EL (cell line): ENCODE measurements at places on chromosomes 6 and 20.

- peak; percentile 12 for DNase-seq
Observed at GRCh38 chr6:163183806-163184205, 230.7 kb upstream of the QKI start.

DNA sequence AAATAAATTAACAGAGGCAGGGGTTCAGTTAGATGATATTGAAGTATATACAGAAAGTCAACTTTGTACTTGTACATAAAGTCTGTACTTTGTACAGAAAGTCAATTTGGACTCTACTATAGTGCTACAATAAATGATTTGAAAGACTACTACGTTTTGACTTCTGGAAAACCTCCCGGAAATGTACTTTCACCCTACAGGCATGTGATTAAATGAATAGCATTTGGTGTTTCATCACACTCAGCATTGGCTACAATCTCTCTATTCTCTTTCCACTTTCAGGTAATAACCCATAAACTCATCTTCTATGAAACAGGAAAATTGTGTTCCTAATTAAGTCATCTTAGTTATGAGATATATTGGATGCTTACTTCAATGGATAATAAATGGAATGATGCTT lies 25.6 kb upstream of the MC3R start:
- DNase-seq = peak; percentile 15

DNA sequence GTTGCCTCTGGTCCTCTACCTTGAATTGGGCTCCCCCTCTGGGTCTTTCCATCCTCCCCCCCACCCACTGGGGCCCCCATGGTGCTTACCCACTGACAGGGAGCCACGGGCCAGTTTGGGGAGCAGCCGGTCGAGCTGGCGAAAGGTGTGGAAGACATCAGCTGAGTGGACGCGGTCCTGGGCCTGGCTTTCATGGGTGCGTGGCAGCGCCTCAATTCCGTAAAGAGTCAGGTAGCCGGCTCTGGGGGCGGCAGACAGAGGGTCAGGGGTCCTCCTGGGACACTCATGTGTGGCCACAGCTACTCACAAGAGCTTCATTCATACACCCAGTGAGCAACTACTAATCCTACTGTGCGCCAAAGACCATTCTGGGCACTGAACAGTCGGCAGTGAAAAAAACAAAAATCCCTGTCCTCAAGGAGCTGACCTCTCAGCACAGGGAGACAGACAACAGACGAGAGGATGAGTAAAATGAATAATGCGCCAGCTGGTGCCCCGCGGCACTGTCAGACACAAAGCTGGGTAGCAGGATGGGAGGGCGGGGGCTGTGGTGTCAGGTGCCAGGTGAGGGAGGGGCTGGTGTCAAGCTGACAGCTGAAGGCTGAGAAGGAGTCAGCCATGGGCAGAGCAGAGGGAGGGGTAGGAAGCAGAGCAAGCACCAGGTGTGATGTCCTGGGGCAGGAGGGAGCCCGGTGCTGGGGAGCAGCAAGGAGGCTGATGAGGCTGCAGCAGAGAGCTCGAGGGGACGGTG lies 28.3 kb downstream of the PTGIS start:
- DNase-seq = no peak

- no peak for DNase-seq
Observed at GRCh38 chr20:60009826-60010616, 51.8 kb downstream of the CDH26 start.

DNA sequence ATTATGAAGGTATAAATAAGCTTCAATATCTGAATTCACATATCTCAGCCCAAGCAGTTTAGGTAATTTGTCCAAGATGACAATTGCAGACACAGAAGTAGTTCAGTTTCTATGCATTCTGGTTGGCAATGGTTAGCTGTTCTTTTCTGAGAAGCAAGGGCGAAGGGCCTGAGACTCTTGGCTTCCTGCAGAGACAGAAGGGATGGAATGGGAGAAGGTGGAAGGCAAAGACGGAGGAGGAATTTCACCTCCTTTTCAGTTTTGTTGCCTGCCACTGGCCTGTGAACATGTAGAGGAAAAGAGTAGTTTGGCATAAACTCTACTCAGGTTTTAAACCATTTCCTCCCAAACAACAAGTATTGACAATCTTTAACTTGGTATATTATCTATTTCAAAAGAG lies 180.7 kb upstream of the HS3ST5 start:
- no peak for DNase-seq

DNA sequence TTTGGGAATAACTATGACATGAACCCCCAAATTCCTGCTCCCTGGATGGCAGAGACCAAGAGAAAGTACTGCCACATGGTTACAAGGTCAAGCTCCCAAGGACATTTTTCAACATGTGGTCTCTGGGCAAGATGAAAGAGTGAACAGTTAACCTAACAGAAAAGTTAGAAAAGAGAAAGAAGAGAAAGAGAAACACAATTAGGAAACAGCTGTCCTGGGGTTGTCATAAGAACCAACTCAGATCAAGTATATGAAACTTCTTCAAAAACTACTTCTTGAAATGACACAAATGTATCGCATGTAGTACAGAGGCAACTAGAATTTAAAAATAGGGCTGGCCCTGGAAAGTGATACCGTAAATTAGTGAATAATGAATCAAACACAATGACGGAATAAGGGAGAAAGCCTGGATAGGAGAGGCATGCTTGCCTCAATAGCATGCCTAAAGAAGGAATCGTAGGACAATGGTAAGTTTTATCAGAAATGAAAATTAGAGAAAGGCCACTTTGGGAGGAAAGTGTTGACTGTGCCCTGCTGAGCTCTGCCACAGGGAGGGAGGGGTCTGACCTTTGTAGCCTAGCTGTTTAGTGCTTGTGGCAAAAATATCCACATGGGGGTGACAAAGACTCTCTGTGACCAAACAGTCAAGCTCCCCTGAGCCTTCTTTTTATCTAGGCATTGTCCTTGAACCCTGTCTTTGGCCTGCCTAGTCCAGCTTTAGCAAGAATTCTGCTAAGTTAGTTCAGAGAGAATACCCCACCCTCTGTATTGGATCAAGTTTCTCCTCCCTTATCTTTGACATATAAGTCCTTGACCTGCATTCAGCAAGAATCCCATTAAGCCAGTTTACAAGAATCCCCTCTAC lies 4.3 kb upstream of the DCBLD1 start:
- DNase-seq = no peak

GRCh38 chr20:3716195-3716834 lies 3.9 kb upstream of the SIGLEC1 start:
- peak; percentile 55 for DNase-seq

DNA sequence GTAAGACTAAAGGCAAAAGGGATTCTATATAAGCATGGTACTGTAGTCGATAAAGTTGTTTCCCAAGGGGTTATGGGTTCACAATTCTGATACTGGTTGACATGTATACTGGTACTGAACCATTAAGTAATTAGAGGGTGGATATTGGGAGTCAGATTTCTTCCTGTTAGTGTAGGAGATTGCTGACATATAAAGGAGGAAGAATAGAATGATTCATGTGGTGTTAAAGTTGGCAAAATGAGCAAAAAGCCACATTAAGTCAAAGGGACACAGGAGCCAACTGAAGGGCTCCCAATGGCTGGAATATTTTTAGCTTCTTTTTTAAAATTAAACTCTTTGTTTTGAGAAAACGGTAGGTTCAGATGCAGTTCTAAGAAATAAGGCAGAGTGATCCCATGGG lies 161.8 kb upstream of the PRND start:
- DNase-seq = no peak

DNA sequence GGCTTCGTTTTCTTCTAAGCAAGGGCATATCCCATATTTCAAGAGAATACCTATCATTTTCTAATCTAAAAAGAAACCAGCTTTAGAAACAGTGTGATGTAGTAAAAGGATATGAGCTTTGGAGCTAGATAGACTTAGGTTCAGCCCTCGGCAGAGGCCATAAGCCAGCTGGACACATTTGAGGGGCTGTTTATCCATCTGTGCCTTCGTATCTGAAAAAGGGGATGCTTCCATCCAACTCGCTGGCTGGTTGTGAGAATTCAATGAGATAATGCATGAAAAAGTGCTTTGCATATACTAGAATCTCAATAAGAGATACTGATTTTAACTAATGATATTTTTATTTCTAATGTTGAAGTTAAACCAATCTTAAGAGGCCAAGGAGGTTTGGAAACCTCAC lies 58.0 kb downstream of the PRL start:
- DNase-seq = no peak

GRCh38 chr6:17866876-17867444 lies 120.5 kb downstream of the KIF13A start:
- DNase-seq = no peak

DNA sequence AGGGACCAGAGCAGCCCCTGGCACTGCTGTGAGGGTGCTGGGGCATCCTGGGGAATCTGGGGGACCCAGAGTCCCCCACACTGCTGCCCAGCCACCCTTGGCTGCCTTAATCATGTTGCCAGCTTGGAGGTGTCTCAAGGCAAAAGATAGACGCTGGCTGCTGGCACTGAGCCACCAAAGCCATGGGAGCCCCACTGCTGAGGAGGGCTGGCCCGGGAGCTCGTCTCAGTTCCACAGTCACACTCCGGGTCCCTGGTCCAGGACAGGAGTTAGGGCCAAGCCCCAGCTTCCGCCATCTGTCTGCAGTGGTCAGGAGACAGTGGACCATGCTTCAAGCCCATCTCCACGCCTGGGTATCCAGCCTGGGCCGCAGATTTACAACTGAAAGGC lies 41.0 kb upstream of the HMGA1 start:
- no peak for DNase-seq

DNA sequence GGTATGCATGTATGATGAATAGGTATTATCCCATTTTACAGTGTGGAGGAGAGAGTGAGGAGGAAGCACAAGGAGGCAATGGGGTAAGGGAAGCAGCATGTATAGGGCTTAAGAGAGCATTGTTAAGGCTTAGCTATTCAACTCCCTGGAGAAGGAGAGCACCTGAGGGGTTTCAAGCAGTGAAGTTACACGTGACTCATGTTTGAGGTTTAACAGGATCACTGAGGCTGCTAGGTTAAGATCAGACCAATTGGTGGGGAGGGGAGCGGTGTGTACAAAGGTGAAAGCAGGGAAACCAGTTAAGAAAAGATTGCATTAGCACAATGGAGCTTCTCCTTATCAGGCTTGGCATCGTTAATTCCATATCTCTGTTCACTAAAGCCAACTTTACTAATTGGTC lies 64.4 kb upstream of the NHSL1 start:
- no peak for DNase-seq

DNA sequence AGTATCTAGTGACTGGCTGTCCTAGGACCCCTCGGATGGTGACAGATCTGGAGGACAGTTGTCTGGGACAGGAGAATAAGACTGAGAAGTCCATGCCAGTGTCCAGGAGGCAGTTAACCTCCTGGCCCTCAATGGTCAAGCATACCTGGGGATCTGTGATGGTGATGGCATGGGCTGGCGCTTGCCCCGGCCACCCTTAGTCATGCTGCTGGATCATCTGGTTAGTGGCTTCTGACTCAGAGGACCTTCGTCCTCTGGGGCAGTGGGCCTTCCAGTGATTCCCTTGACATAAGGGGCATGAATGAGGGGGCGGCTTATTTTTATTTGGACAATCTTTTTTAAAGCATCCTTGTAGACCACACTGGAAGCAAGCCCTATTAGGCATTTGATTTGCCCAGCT lies 24.0 kb upstream of the SF3B5 start:
- DNase-seq = peak; percentile 19

- peak; percentile 24 for DNase-seq
Observed at GRCh38 chr6:47701363-47701762, 3.0 kb downstream of the ADGRF4 start.

GRCh38 chr20:7410150-7410549 lies 530.1 kb downstream of the HAO1 start:
- no peak for DNase-seq

DNA sequence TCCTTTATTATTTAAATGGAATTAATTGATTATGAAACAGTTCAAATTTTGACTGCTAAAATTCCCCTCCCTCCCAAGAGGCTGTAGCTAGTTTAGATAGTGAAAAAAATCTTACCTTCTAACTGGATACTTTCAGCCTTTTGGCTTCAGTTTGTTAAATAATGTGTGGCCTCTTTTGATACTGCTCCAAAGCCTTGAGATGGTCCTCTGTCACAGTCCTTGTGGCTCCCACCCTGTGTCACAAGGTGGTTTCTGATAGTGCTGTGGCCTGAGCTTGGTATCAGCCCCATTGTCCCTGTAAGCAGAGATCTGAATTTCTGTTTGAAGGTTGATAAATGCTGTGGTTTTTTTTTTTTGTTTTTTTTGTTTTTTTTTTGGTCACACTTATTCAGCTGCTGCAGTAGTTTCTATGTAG lies 20.8 kb downstream of the PANK2 start:
- DNase-seq = no peak

GRCh38 chr6:41531016-41531415 lies 15.2 kb upstream of the FOXP4 start:
- DNase-seq = no peak

- DNase-seq = no peak
Observed at GRCh38 chr6:32139590-32139989, 9.5 kb upstream of the FKBPL start.

DNA sequence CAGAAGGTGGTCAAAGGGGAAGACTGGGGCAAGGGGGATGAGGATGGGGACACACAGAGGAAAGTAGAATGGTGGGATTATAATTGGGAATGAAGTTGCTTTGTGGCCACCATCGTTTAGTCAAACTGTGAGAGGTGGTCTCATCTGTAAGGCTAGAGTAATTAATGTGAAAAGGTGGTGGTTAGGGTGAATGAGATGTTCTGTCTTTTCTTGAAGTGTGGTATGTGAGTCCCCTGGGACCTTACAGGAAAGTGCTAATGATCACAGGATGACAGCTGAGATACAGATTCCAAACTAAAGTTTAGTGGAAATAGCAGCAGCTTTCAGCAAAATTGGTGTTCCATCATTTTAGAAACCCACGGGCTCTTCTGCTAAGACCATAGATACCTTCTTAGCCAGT lies 10.7 kb downstream of the ZFAND3 start:
- no peak for DNase-seq

GRCh38 chr6:47698342-47698787 lies at the start of gene ADGRF4:
TSS of gene ADGRF4 (plus strand) at chr6:47698580. CDS start at chr6:47707246, 8,666 bp downstream.
- peak; percentile 45 for DNase-seq

DNA sequence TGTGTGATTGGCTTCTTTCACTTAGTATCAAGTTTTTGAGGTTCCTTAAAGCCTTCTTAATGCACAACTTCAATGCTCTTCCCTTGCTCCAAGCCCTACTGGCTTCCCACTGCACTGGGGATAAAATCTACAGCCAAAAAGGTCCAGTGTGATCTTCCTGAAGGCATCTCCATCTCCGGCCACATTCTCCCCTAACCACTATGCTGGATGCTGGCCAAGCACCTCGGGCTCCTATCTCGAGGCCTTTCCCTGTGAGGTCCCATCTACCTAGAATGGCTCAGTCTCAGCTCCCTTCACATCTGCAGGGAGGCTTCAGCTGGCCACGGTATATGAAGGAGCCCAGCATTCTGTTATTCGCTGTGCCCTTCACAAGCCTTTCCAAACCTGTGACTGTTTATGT lies 48.1 kb downstream of the CNKSR3 start:
- peak; percentile 26 for DNase-seq

- DNase-seq = peak; percentile 89
Observed at GRCh38 chr6:155314773-155315515, 660 bp upstream of the TFB1M start.
